ENCODE measurements at places on chromosomes 2 and 18. TPM values are rescaled to one million over a fixed set of nuclear protein-coding genes. Genes with fewer than 3 reads are reported as not detected.

FAM228A gene
- total RNA-seq = not detected

RESP18 gene
- not detected for total RNA-seq

TBR1 gene
- not detected for total RNA-seq

FOXD4L1 gene
- total RNA-seq = 0.18 TPM

SALL3 gene
- total RNA-seq = not detected

PFN4 gene
- not detected for total RNA-seq

SPHKAP gene
- not detected for total RNA-seq

- H3K4me3 ChIP-seq = no peak overlapping the region
- H3K27ac ChIP-seq = no peak overlapping the region
Observed at GRCh38 chr2:65204461-65205210, 23.0 kb upstream of the ACTR2 start.

GRCh38 chr2:237885931-237886684 lies 26.7 kb downstream of the RAMP1 start:
- H3K4me1 ChIP-seq = peaks cover 10% of the 10 kb centered on the region
- no peaks in the 10 kb centered on the region for H3K36me3 ChIP-seq
- H3K27me3 ChIP-seq = no peaks in the 10 kb centered on the region
- no peak overlapping the region for H3K27ac ChIP-seq

GRCh38 chr2:224835405-224835804 lies 119.2 kb upstream of the CCDC195 start:
- H3K27ac ChIP-seq = no peak overlapping the region
- H3K27me3 ChIP-seq = no peaks in the 10 kb centered on the region
- peaks cover 84% of the 10 kb centered on the region for H3K36me3 ChIP-seq
- H3K4me3 ChIP-seq = no peak overlapping the region
- no peaks in the 10 kb centered on the region for H3K4me1 ChIP-seq

- H3K36me3 ChIP-seq = no peaks in the 10 kb centered on the region
- H3K4me1 ChIP-seq = no peaks in the 10 kb centered on the region
- no peaks in the 10 kb centered on the region for H3K27me3 ChIP-seq
- H3K4me3 ChIP-seq = no peak overlapping the region
- no peak overlapping the region for H3K27ac ChIP-seq
Observed at GRCh38 chr18:55735199-55735855, 147.3 kb upstream of the TCF4 start.

GRCh38 chr18:12301263-12302005 lies 6.6 kb upstream of the TUBB6 start:
- no peaks in the 10 kb centered on the region for H3K36me3 ChIP-seq
- no peaks in the 10 kb centered on the region for H3K4me1 ChIP-seq
- H3K27ac ChIP-seq = no peak overlapping the region
- no peak overlapping the region for H3K4me3 ChIP-seq
- no peak for DNase-seq

DNA sequence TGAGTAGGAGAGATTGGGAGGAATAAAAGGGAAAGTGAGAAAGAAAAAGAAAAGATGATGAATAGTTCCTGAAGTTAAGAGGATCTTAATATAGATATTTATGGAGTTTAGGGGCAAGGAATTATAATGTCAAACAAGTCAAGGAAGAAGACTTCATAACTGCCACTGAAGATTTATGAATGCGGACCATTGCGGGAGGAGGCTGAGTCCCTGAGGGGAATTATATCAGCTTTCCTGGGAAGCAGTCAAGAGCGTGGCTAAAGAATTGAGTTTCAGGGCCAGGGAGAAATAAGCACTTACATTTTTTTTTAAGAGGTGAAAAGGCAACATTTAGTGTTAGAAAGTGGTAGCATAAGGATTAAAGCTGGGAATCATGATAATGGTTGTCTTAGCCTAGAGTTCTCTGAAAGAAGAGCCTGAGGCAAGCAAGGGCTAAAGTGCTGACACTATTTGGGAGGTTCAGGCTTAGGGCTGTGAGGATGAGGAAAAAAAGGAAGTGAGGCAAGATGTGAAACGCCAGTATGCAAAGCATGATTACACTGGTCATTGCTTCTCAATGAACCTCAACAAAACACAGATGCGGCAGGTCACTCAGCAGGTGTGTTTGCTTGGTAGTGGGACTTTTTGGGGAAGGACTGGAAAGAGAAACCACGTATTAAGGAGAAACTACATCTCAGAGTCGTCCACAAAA lies 217.1 kb downstream of the SLC4A3 start:
- DNase-seq = no peak
- H3K4me3 ChIP-seq = no peak overlapping the region
- no peak overlapping the region for H3K27ac ChIP-seq

DNA sequence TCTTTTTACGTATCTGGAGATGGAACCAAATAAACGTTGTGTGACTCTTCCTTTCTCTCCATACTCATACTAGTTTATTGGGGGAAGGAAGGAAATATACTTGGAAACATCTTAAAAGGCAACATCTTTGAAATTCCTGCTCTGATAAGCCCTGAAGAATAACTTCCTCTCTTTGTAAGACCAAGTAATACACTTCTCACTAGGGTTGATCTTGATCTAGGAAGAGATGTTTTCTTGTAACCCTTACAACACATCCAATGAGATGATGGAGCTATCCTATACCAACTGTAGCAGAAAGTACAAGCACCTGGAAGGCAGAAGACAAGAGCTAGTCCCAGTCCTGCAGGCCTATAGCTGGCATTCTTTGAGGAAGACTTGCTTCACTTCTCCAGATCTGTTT lies 2.0 kb downstream of the ANKRD44 start:
- no peak for DNase-seq
- H3K27me3 ChIP-seq = no peaks in the 10 kb centered on the region
- peaks cover 45% of the 10 kb centered on the region for H3K36me3 ChIP-seq
- H3K4me1 ChIP-seq = peaks cover 60% of the 10 kb centered on the region
- peak overlapping the region; percentile 95 for H3K27ac ChIP-seq
- H3K4me3 ChIP-seq = peak overlapping the region; percentile 90

DNA sequence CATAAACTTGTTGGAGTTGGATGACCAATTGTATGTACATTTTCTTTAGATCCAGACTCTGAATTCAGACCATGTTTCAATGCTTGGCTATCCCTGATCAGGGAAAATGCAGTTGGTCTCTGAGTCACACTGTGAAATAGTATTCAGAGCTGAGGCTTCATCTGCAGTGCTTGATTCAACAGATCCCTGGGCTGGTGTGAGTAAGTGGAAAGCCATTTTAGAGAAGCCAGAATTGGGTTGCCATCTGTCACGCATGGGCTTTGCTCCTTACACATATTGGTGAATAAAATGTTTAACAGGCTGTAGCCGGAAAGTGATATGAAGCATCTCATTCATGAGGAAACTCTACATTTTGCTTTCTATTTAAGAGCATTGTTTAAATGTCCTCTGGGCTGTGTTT lies 50.0 kb upstream of the ACYP2 start:
- no peaks in the 10 kb centered on the region for H3K36me3 ChIP-seq
- no peak for DNase-seq
- no peaks in the 10 kb centered on the region for H3K27me3 ChIP-seq
- H3K4me1 ChIP-seq = no peaks in the 10 kb centered on the region

DNA sequence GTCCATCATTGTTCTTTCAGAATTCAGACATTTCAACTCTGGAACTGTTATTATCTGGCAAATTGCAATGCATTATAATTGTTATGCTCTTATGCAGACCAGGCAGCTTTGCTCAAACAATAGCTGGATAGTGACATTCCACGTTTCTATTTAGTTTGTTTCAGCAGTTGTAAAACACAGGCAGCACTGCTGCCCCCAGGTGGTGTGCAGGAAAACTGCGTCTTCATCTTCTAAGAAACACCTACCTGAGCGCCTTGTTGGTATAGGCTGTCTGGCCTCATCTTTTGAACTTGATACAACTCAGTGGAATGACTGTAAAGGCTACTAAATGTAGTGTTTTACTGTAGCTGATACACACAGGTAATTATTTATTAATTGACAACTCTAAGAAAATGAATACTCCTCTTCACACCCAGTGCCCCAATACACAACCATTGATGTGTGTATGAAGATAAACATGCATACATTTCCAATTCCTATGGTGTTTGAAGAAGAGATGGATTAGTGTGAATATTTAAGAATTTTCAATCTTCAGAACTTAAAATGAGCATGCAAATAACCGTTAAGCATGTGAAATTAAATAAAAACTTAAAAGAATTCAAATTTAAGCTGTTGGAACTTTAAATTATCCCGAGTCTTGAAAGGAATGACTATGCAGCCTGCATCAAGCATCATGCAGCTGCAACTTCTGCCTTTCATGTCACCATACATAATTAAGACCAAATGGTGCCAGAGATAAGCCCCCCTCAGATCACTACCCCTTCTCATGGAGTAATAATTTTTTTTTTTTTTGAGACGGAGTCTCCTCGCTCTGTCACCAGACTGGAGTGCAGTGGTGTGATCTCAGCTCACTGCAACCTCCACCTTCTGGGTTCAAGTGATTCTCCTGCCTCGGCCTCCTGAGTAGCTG lies 85.6 kb downstream of the CD8B2 start:
- no peaks in the 10 kb centered on the region for H3K36me3 ChIP-seq
- no peak for DNase-seq
- no peak overlapping the region for H3K27ac ChIP-seq

GRCh38 chr2:144605231-144605840 lies 85.4 kb upstream of the ZEB2 start:
- H3K4me1 ChIP-seq = no peaks in the 10 kb centered on the region
- H3K4me3 ChIP-seq = no peak overlapping the region
- no peak for DNase-seq
- no peak overlapping the region for H3K27ac ChIP-seq
- peaks cover 27% of the 10 kb centered on the region for H3K27me3 ChIP-seq
- H3K36me3 ChIP-seq = no peaks in the 10 kb centered on the region
